Epithelial cell of proximal tubule (primary cell): ENCODE measurements at places on chromosomes 7 and 10.

- no peak for DNase-seq
Measured at GRCh38 chr7:47149971-47150370, 431.9 kb downstream of the TNS3 start.

DNA sequence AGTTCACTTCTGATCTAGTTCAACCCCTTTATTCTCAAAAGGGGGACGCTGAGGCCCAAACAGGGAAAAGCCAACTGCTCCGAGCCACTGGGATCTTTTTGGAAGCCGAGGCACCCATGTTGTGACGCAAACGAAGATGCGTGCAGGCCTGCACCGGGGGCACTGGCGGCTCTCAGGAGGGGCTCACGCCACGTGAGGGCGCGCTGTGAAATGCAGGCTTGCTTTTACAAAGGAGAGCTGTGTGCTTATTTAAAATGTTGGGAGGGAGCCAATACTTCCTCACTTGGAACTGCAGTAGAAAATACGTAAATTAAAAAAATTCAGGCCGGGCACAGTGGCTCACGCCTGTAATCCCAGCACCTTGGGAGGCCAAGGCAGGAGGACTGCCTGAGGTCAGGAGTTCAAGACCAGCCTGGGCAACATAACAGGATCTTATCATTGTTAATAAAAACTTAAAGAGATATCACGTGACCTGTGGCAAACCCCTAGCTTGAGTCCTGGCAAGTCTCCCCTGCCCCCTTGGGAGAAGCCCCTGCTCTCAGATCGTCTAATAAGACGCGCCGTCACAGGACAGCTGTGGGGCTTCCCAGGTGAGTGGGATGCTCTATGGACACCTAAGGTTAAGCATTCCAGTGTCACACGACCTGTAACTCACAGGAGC is 16.3 kb downstream of the BRI3 start:
- DNase-seq = no peak

- no peak for DNase-seq
Measured at GRCh38 chr7:112665709-112666108, 124.5 kb downstream of the TMEM168 start.

DNA sequence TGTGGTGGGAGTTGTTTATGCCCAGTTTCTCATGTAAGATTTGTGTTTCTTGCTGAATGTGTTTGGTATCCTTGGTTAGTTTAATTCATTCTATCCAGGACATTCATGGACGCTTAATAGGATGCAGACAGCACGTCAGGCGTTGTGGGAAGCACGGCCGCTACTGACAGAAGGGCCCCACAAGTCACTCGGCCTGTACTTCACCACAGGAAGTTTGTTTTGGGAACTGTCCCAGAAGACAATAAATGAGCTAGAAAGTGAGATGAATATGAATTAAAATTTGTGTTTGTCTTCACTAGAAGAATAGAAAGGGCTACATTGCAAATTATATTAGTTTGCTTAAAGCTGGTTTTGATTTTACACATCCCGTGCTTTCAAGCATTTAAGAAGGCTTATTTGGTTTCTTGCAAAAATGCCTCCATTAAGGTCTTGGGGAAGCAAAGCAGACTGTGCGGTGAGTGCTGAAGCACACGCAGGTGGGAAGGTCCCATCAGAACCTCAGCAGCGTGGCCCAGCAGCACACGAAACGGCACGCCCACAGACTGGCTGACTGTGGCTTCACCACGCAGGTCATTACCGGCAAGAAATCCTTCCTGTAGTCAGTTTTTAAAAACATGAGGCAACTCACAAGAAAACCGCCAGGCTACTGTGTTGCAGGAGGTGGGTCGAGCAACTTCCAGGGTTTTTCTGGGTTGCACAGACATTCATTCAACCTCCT is 74.1 kb downstream of the VIPR2 start:
- DNase-seq = no peak

GRCh38 chr10:80455461-80456349 is 1.6 kb downstream of the TSPAN14 start:
- DNase-seq = no peak
